ENCODE measurements at places on chromosomes 5 and 9.
A peak's percentile ranks its signal among the peaks of the same experiment; 100 is the strongest.

DNA sequence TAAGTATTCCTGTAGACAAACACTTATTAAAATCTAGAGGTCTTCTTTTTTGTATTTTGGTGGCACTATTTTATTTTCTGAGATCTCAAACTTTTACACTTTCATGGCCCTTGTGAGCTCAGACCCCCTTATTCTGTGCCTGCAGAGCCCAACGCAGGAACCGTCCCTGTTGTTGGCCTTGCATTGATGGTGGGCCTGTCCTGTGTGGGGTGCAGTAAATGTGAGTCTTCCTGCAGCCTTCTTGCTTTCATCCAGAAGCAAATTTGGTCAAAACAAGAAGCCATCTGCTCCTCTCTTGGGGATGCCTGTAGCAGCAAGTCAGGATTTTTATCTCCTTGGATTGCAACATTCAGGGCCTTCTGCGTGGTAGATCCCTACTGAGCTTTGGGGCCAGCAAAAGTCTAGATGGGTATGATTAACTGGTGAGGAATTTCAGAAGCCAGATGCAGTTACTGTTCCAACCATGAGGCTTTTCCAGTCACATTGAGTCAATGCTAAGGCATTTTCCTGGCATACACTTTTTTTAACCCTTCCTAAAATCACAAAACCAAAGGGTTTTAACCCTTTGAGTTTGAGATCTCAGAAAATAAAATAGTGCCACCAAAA, 31.7 kb downstream of the BASP1 start:
- DNase-seq: peak; percentile 73

GRCh38 chr5:172941067-172941516, 18.1 kb upstream of the RPL26L1 start:
- DNase-seq: no peak

DNA sequence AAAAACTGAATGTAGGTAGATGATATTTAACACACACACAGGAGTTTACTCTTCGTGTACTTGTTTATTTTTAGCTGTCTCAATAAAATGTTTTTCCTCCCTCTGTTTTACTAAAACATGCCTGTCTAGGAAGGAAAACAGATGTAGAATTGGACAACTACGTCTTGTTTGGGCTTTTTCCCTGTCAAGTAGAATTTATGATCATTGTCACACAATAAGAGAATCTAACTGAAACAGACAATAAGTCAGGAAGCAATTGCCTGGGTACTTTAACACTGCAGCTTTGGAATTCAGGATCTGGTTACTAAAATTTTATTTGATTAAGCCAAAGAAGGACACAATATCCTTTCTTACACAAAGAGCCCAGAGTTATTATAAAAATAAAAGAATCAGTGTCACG, 164.2 kb downstream of the ZDHHC21 start:
- DNase-seq: no peak

DNA sequence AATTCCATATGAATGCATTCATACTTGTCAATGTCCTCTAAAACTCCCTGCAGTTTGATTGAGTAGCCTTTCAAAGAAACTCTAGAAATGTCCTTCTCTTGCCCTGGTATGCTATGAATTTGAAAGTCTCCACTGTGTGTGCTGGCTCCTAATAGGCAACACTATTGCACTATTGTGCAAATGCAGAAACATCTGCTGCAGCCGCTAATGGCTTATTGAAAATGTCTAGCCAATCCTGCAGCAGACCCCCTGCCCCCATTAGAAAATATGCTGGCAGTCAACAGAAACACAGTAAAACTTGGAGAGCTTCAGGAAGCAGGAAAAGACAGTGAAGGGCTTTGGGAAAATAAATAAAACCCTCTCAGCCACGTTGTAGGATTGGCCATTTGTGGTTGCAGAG, 87.3 kb upstream of the GRAMD2B start:
- no peak for DNase-seq

DNA sequence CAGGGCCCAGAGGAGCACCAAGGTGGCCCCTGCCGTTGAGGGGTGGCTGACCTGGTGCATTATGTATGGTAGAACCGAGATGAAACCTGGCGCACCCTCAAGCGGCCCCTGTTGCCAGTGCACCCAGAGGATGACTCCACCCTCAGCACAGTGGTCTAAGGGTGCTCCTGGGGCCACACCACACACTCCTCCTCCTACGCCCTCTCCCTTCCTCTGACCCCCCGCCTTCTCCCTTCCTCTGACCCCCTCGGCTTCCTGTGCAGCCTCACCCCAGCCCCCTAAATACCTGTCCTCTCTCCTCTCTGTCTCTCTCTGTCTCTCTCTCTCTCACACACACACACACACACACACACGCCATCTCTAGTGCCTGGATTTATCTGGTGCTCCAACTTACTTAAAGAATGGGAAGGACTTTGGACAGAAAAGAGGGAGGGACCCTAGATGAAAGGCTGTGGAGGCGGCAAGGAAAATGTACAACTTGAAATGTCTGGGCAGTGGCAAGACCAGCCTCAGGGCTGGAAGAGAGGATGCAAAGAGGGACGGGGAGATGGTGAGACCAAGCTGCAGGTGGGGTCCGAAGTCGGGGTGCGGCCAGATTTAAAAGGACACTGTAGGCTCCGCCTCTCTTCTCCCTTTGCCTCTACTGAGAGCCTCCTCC, 18.2 kb upstream of the SLC30A5 start:
- no peak for DNase-seq

- no peak for DNase-seq
Measured at GRCh38 chr9:130834371-130835336, at the start of gene ABL1. ABL1 (plus strand) TSS chr9:130835254; CDS start chr9:130835447, 193 bp downstream.

- no peak for DNase-seq
Measured at GRCh38 chr5:164649266-164649665, 1143.8 kb downstream of the MAT2B start.

DNA sequence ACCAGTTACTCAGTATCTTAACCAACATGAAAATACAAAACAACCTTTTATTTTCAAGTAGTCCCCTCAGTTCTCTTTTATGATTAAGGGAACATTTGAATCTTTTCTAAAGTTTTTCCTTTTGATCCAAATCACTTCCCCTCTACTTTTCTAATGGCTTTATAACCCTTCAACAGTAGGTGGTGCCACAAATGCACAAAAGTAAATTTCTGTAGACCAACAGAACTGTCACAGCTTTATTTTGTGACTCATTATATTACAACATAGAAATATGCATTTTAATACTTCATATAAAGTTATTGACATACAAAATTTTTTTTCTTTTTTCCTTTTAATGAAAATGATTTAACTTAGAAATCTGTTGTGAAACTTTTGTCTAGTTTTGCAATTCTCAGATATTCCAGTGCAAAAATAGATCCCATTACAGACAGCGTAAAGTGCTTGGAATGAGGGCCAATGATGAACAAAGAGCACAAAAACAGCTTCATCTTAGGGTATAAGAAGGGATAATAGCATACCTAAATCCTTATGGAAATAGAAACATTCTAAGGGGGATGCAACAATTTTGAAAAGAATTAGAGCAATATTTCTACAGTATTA, 17.0 kb downstream of the NIPSNAP3B start:
- DNase-seq: no peak

DNA sequence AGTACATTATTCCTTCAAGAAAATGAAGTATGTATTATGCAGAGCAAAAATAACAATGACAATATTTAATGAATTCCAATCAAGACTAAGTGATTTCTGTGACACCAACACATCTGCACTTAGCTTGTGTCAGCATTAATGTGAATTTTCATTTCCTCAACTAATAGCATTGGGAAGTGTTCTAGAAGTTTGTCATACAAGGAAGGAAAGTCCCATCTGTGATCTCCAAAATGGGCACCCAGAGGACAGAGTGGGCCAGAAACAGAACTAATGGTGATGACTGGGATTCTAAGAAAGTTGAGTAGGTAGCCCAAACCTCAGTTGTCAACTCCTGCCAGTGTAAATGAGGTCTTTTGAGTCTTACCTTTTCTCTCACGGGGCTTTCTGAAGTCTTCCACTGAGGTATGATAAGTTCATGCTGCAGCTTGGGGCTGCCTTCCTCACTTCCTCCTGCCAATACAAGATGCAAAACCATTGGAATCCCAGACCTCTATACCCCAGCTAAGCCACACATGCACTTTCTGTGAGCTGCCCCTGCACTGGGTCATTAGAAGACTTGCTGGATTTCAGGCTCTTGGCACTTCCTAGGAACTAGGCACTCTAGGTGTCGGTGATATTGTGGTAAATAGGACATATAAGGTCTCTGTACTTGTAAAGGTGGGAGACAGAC, 4.9 kb downstream of the ADAM19 start:
- DNase-seq: no peak

GRCh38 chr9:131465401-131465800, 37.3 kb upstream of the POMT1 start:
- no peak for DNase-seq

GRCh38 chr5:31036411-31036810, 157.1 kb upstream of the CDH6 start:
- DNase-seq: peak; percentile 13

DNA sequence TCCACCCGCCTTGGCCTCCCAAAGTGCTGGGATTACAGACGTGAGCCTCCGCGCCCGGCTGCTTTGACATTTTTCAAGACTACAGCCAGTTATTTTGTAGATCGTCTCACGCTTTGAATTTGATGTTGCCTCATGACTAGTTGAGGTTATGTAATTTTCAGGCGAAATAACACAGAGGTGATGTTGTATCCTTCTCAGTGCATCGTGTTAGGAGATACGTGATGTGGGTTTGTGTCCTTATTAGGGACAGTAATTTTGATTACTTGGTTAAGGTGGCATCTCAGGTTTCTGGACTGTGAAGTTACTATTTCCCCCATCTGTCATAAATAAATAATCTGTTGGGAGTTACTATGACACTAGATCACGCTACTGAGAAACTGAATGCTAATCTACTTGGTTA, 25.0 kb downstream of the CTNNA1 start:
- DNase-seq: no peak

DNA sequence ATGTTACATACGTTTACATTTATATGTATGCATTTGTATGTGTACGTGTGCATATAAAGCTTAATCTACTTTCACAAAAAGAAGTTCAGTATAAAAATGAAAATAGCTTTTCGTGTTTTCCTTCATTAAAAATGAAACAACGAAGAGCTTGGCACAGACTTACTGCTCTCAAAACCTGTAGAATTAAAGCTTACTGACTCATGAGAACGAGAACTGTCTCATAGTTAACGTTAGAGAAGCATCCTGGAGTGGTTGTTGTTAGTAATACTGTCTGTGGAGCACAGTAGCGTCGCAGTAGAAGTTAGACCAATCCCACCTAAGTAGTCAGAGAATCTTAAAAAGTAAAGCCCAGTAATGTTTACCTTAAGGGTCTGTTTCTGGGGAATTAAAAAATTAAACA, 1.3 kb downstream of the MAT2B start:
- no peak for DNase-seq

GRCh38 chr5:138180183-138180782, 1.4 kb downstream of the KIF20A start:
- peak; percentile 38 for DNase-seq

DNA sequence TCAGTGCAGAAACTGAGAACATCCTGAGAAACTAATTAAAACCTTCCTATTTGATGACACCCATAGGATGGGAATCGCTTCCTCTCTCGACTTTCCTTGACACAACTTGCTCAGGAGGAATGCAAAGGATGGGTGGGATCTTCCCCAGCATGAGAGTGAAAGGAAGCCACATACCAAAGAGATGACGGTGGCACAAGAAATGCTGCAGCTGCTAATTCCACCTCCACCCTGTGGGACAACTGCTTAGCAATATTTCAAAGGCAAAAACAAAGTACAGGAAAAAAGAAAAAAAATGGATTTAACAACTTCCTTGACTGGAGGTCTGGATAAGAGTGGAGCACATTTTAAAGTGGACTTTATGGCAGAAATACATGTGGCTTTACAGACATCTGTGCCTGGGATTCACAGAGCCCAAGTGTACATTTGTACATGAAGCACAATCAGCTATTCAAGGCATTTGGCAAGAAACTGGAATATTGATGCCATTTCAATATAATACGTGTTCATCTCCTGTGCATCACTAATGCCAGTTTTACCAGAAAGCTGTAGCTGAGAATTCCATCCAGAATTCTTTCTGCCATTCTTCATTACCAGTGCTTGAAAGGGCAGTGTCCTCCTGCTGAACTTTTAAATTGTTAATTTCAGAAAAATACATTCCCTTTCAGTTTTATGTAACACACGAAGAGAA, 359.2 kb upstream of the ACTBL2 start:
- DNase-seq: no peak

- no peak for DNase-seq
Measured at GRCh38 chr9:34500623-34501267, 22.0 kb downstream of the ENHO start.

- DNase-seq: peak; percentile 11
Measured at GRCh38 chr9:4048441-4048840, 251.4 kb downstream of the GLIS3 start.

DNA sequence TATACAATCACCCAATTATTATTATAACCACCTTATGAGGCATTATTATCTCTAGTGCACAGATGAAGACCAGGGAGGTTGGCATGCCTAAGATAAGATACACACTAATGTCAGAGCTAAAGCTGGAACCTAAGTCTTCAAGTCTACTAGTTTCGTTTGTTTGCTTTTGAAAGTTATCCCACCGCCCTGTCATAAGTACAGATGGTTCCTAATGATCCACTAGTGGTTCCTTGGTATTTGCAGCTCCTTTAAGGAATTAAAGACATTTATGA, 14.1 kb downstream of the NDUFA8 start:
- DNase-seq: no peak

All from brain pericyte (primary cell).